ENCODE measurements at places on chromosomes 12 and 14.
A peak's percentile ranks its signal among the peaks of the same experiment; 100 is the strongest.

GRCh38 chr14:76936483-76936882 lies 92.0 kb downstream of the IRF2BPL start:
- peak; percentile 66 for DNase-seq

DNA sequence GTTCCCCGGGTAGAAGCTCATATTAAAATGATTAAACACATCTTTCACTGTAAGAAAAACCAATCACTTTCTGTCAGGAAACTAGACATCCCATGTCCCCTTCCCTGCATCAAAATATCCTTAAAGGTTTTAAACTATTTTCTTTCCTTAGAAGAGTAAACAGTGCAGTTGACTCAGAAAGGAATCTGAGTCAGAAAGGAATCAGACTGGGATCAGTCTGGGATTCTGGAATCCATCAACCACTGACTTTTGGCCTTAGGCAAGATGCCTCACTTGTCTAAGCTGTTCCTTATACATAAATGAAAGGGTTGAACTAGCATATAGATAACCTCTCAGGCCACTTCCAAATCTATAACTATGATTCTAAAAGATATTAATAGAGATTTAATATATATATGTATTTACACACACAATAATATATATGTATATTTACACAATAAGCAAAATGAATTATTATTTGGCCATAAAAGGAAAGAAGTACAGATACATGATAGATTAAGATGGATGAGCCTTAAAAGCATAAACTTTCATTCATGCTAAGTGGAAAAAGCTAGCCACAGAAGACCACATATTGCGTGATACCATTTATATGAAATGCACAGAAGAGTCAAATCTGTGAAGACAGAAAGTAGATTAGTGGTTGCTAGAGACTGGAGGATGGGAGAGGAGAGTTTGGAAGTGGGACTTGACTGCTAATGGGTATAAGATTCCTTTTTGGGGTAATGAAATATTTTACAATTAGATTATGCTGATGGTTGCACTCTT lies 114.4 kb downstream of the SLC38A1 start:
- DNase-seq = peak; percentile 32

DNA sequence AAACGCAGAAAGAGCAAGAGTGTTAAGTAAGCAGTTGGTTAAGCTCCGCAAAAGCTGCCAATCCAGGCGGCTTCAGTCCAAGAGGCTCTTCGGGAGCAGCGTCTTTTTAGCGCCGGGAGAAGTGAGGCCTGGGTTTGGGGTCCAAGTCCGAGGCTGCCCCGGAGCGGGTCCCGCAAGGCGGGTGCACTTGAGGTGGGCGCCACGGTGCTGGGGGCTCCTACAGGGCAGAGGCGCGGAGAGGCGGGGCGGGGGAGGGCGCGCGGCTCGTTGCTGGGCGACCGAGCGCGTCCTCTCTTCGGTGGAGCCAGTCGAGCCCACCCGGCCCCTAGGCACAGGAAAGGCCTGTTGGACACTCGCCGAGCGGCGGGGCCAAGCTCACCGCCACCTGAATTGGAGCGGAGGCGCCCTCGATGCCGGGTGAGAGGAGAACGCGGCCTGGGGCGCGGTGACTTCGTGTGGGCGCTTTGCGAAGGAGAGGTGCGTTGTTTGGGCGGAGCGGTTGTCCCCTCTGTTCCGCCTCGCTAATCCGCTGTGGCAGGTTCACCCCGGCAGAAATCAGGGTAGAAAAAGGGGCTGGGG lies 15.6 kb downstream of the TTC6 start:
- DNase-seq = no peak

- DNase-seq = no peak
These were observed 24.3 kb downstream of the C12orf76 start for GRCh38 chr12:110024051-110024450.

- DNase-seq = peak; percentile 35
These were observed 109.0 kb upstream of the AMIGO2 start for GRCh38 chr12:47188576-47189441.

DNA sequence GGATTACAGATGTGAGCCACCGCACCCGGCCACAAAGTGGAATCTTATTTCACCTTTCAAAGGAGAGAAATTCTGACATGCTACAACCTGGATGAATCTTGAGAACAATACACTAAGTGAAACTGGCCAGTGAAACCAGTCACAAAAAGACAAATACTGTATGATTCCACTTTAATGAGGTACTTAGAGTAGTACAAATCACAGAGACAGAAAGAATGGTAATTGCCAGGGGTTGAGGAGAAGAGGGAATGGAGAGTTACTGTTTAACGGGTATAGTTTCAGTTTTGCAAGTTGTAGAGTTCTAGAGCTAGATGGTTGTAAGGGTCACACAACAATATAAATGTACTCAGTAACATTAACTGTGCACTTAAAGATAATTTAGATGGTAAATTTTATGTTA lies 33.4 kb downstream of the ADIPOR2 start:
- DNase-seq = no peak

GRCh38 chr12:20140751-20141150 lies 227.6 kb upstream of the PDE3A start:
- no peak for DNase-seq

GRCh38 chr12:53808023-53808705 lies 56.4 kb upstream of the CISTR start:
- no peak for DNase-seq

DNA sequence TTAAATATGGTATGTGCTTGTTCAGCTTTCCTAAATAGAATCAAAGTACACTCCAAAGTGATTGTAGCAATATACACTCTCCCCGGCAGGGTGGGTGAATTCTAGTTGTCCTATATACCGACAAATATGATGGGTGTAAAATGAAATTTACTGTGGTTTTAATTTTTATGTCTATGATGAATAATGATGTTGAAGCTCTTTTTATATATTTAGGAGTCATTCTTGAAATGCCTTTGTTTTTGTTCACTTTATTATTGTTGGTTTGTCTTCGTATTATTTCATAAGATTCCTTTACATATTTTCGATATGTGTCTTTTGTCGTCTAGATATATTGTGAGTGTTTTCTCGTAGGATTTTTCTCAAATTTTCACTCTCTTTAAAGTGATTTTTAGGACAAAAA lies 105.7 kb downstream of the PDE3A start:
- no peak for DNase-seq

GRCh38 chr12:10940389-10940788 lies 1.3 kb upstream of the TAS2R14 start:
- peak; percentile 10 for DNase-seq

Measured in hepatic stellate cell (primary cell).